Adrenal gland (tissue), 19 donors: ENCODE measurements at places on chromosomes 11 and 22.
A peak's percentile ranks its signal among the peaks of the same experiment; 100 is the strongest.

DNA sequence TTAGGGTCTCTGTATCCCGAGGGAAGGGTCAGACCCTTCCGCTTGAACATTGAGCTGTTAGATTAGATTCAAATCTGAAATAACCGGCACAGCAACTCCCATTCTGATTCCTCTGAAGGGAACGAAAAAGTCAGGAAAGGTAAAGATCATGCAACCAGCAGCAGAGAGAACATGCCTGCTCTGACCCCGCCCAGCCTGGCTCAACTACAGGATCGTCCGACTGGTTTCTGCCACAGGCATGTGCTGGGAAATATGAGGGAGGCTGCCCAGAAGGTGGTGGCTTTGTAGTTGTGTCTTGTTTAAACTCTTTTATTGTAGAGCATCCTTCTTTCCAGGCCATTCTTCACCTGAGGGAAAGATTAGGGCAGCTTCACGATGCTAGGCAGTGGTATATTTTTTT lies 5.0 kb upstream of the MTNR1B start:
- no peak for DNase-seq

DNA sequence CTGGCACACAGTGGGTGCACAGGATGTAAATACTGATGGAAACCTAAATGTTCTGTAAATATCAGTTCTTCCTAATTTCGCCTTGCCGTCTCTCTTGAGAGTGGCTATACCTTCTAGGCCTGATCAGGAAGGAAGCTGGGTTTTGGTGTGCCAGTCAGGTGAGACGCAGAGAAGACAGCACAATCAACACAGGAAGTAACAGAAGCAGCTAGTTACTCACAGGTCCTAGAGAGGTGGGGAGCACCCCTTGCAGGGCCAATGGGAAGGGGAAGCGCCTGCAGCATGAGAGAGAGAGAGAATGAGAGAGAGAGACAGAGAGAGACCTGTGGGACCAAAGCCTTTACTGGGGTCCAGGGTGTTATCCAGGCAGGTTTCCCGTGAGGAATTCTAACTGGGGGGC lies 80.8 kb downstream of the FBLN1 start:
- DNase-seq = no peak

- peak; percentile 77 for DNase-seq
Measured at GRCh38 chr11:111913997-111914396, 1.5 kb downstream of the HSPB2 start.

DNA sequence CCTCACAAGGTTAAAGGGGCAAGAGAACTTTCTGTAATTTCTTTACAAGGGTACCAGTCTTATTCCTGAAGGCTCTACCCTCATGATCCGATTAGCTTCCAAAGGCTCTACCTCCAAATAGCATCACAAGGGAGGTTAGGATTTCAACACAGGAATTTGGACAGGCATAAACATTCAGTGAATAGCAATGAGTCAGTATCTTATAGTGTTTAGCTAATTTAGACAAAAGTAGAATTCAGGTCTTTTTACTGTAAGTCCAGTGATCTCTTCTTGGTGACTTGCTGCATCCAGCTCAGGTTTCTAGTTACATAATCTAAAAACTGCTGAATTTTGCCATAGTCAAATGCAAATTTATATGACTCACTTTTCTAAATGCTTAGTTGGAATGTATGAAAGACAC lies 1995.6 kb upstream of the RAG2 start:
- no peak for DNase-seq

- peak; percentile 5 for DNase-seq
Measured at GRCh38 chr11:34866375-34866774, 49.8 kb downstream of the APIP start.

DNA sequence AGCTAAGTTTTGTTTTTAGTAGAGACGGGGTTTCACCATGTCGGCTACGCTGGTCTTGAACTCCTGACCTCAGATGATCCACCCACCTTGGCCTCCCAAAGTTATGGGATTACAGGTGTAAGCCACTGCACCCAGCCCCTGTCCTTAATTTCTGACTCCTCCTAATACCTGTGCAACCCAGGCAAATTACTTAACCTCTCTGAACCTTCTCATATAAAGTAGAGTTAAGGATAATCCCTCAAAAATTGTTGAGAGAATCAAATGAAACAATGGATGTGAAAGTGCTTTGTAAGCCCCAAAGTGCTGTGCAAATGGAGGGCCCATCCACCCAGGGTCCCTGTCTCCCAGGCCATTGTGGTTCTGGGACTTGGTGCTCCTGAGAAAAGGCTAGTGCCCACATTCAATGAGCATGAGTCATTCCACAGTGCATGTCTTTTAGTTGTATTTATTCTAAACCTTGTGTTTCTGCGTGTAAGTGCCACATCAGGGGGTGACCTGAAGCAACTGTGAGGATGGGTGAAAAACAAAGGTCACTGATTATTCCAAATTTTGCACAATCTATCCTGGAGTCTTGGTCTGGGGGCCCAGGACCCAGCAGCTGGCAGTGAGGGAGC lies 61.4 kb upstream of the PTPRJ start:
- DNase-seq = no peak

DNA sequence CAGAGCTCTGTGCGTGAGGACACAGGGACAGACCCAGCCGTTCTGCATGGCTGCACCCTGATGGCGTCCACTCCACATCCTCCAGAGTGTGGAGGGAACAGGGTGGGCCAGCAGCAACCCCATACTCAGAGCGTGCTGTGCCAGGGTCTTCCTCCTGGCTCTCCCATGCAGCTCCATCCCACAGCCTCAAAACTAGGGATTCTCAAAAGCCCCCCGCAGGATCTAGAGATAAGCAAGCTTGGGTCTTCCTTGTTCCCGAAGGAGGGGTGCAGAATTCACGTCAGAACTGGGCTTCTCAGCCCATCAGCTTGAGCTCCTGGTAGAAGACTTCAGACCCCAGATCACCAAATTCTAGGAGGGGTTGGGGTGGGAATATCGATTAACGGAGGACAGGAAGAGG lies 858.8 kb downstream of the TBC1D22A start:
- peak; percentile 0 for DNase-seq

GRCh38 chr11:124864176-124864891 lies 898 bp upstream of the ROBO3 start:
- DNase-seq = no peak

DNA sequence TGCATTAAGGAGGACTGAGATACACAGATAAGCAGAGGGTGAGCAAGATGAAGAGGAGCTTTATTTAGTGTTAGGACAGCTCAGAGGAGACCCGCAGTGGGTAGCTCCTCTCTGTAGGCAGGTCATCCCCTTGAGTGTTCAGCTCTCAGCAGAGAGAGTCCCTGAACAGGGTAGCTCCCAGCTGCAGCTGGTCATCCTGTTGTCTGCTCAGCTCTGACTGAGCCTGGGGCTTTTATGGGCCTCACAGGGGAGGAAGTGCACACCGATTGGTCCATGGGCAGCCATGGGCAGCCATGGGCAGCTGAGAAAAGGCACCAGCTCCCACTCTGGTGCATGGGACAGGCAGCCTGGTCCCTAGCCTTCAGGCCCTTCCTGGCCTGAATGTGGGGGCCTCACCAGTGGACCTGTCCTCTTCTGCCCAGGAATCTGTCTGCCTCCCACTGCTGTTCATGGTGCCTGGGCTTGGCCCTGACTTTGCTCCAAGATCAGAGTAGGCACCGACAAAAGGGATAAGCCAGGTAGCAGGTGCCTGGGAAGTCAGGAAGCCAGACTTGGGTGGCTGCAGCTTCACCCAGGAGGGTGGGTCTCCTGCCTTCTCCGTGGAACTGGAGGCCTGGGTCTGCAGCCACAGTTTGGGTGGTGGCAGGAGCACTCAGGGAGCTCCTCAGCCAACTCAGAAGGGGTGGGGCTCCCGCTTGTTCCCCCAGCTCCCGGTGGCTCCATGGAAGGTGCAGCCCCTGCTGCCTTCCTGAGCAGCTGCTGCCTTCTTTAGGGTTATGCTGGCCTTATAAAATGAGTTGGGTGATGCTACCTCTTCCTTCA lies 54.7 kb downstream of the MYEOV start:
- no peak for DNase-seq

- DNase-seq = no peak
Measured at GRCh38 chr11:115653076-115653475, 148.9 kb upstream of the CADM1 start.

DNA sequence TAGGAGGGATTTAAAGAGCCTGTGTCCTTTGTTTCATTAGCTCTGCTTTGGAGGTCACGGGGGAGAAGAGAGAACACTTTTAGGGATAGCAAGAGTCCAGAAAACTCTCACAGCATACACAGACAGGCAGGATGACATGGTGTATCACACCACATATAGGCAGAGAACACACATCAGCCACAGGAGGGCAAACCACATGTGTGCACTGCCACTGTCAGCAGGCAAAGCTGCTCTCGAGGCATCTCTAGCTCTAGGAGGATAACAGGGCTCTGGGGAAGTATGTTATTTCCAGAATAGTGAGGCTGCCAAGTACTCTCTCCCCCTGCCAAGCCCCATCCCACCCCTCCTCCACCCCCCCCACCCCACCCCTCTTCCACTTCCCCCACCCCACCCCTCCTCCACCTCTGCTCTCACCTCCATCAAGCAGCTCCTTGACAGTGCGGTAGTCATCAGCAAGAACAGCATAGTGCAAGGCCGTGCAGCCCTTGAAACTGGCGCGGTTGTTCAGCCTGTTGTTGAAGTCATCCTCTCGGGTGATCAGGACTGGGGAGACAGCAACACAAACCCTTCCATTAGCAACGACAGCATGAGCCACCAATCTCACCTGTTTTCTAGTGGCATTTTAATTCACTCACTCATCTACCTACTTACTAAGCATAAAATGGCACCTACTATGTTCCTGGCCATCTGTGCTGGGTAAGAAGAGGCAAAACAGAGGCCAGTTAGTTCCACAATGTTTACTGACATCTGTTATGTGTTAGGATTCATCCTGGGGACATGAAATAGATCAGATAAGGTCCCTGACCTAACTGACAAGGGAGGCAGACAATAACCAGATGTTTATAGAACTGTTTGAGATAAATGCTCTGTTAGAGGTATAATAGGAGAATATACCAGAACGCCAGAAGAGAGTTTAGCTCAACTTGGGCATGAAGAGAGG lies 75.6 kb downstream of the CLPB start:
- no peak for DNase-seq

GRCh38 chr11:114195981-114196731 lies 100.0 kb upstream of the NNMT start:
- no peak for DNase-seq

DNA sequence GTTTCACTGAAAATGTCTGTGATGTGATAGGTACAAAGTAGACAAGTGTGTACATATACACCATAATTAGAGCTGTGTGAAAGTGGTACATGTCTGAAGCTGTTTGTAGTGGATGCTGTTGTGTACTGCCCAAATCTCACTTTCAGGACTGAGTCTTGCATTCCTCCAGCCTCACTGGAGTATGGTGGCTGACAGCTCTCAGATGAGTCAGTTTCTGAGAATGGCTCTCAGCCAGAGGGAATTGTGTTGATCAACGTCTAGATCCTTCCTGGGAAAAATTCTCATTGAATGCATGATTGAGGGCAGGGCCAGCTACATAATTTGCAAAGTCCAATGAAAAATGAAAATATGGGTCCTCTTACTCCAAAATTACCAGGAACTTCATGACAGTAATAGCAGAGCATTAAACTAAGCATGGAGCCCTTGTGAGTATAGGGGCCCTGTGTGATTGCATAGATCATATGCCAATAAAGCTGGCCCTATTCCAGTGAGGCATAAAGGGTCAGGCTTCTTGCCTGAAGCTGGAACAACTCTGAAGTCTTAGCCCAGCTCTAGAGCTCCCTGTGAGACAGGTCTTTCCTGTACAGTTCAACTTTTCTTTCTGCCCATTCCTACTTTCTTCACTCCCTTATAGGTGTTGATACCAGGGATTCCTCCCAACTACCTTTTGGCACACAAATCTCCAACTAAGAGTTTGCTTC lies 10.8 kb upstream of the CYP2R1 start:
- DNase-seq = no peak

- DNase-seq = no peak
Measured at GRCh38 chr11:24046731-24047130, 450.1 kb upstream of the LUZP2 start.

GRCh38 chr11:2673250-2673610 lies 26.6 kb downstream of the KCNQ1OT1 start:
- no peak for DNase-seq

GRCh38 chr11:77886401-77886800 lies 65.5 kb downstream of the AAMDC start:
- DNase-seq = no peak

DNA sequence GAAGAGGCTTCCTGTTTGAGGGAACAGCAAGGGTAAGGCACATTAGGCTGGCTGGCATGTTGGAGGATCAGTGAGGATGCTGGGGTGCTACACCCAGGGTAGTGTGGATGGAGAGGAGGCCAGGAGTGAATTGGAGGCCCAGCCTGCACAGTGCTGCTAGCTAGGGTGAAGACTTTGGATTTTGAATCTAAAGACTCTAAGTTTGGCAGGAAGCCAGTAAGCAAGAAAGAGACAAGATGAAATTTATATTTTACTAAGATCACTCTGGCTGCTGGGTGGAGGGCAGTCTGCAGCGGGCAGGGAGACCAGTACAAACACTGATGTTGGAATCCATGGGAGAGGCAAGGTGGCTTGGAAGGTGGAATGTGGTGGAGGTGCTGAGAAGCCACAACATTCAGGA lies 43.6 kb downstream of the TSPAN18 start:
- DNase-seq = peak; percentile 36

GRCh38 chr22:46788441-46789172 lies 26.2 kb downstream of the TBC1D22A start:
- DNase-seq = no peak

DNA sequence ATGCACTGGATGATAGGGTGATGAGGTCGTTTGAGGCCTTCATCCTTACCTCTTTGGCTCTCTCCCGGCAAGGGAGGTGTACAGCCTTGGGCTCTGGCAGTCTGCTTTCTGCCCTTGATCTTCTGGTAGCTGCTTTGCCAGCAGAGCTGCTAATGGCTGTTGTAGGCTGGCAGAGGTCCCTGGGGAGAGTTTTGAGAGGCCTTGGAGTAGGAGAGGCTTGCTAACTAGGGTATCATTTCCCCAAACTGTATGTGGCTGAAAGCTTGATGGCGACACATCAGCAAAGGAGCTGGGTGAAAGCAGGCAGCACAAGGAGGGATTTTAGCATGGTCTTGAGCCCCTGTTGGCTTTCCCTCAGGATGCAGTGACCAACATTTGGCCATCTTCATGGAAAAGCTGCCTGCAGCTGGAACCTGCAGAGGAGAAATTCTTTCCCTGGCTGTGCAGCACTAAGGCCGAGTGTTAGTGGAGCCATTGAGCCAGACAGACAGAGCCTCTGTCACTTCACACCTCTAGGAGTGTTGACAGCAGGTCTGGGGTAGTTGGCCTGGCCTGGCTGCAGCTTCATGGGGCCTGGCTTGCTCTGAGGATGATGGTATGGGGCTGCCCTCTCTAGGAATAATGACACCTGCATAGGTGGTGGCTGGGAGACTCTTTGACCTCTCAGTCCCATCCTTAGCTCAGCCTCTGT lies 3.5 kb upstream of the AMPD3 start:
- DNase-seq = no peak

DNA sequence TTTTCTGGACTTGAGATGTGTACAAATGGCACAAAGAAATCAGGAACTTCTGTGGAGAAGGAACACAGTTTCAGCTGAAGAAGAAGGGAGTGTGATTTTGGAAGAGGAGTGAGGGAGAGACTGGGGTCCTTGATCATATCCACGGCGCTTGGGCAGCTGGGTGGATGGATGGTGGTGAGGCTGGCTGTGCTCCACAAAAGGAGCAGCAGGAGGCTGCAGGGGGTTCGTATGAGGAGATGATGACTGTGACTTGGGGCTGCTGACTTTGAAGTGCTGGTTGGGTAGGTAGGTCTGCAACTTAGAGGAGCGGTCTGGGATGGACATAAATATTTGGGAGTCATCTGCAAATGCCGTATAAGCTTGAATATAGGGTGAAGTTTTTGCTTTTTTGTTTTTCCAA lies 1.3 kb upstream of the DCHS1 start:
- DNase-seq = no peak

GRCh38 chr11:104001561-104002056 lies 34.8 kb upstream of the DDI1 start:
- DNase-seq = no peak

- peak; percentile 13 for DNase-seq
Measured at GRCh38 chr22:22944268-22944985, 56.8 kb downstream of the IGLL5 start.
